ENCODE measurements at places on chromosomes 6 and 20.

DNA sequence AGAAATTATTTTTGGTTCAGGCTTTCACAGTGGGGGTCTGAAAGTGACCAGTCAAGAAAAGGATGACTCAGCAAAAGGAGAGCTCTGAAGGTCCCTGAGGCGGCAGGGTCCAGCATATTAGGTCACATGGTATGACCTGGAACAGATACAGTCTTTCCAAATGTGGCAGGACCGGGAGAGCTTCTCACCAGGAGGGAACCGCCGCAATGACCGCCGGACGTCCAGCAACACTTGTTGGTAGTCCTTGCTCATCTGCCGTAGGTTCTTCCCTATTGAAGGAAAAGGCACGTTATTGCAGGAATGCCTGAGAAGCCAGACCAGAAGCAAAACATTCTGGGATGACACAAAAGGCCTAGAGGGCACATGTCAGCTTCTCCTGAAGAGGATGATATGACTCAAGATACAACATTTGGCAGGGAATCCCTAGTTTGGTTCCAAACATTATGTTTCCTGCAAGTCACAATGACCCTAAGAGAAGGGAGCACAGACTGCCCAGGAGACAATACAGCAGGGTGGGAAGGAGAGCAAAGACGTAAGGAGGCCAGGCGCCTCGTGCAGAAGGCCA, 17.4 kb downstream of the TBC1D20 start:
- no peak for DNase-seq

GRCh38 chr20:63700199-63701050, 4.0 kb downstream of the TNFRSF6B start:
- no peak for DNase-seq

DNA sequence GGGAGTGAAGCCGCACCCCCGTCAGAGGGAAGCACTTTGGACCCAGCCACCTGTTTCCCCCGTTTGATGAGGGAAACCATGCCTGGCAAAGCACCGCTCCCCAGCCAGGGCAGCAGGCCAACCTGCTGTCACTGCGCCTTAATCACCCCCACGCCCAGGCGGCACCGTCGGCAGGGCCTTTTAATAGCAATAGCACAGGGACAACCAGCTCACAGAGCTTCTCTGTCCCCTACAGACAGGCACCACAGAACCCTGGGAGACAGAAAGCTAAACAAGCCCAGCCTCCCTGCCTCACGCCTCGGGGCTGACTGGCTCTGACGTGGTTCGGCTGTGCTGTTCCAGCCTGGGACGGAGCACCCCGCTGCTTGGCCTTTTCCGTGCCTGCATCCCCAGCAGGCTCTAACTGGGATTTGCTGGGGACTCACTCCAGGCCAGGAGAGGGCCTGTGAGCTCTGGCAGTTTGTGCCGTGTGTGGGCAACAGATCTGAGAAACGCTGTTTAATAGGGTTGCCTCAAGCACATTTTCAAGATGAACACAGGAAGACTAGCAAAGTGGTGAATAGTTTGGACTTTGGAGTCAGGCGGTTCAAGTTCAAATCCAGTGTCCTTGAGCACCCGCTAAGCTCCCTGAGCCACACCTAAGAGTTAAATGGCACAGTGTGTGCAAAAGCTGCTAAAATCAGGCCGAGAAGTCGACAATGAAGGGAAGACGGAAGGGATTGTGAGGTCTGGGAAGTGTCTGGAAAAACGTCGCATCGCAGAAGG, 223.8 kb downstream of the NRN1 start:
- DNase-seq = no peak

GRCh38 chr6:27230758-27231111, 16.8 kb upstream of the PRSS16 start:
- no peak for DNase-seq

DNA sequence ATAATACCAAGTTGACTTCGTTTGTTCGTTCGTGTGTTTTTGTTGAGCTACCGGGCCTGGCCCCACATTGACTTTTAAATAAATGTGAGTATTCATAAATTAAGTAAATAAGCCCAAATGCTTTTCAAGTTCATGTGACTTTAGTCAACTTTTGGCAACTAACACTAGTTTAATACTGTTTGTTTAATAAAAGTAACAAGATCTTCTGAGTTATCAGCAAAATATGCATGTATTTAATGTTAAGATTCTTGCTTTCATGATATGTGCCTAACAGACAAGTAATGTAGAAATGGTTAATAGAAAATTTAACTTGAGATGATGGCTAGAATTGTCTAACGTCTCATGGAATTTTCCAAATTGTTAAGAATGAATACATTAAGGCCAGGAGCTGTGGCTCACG, 38.7 kb upstream of the ECI2 start:
- no peak for DNase-seq

GRCh38 chr20:39234520-39235095, 272.5 kb downstream of the DHX35 start:
- DNase-seq = no peak

DNA sequence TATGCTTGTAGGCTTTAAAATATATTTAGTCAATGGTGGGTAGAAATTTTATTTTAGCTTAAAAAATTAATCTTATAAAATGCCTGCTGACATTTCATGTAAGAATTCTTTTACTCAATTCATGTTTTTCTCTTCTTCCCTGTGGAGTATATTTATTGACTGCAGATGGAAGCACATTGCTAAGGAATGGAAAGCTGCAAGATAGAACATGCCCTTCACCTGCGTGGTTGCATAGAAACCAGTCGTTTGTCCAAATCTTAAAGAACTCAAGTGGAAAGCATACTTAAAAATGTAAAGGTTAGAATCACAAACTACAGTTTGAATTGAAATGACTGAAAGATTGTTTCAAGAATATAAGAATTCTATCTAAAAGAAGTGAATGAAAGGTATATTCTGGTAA, 30.7 kb downstream of the C6orf163 start:
- DNase-seq = no peak

GRCh38 chr6:147712841-147713240, 204.4 kb downstream of the SAMD5 start:
- no peak for DNase-seq

GRCh38 chr6:157456524-157456829, 75.5 kb downstream of the ZDHHC14 start:
- DNase-seq = no peak

All from activated naive CD4-positive, alpha-beta T cell (primary cell).